Smooth muscle cell of bladder (primary cell): ENCODE measurements at places on chromosomes 2 and 18. TPM values are rescaled to one million over a fixed set of nuclear protein-coding genes. Genes with fewer than 3 reads are reported as not detected.

Gene ACMSD
- total RNA-seq: under 0.01 TPM in 1 of 2 replicates, not detected in the other

Gene GPN1
- 22.6 and 26.2 TPM in 2 replicates for total RNA-seq

Gene CUL3
- 52.8 and 60.8 TPM in 2 replicates for total RNA-seq

Gene KCNG3
- under 0.01 TPM in 1 of 2 replicates, not detected in the other for total RNA-seq

Gene COMMD1
- total RNA-seq: 41.5 and 44.5 TPM in 2 replicates

Gene STAT4
- total RNA-seq: 1.4 and 2.0 TPM in 2 replicates

Gene RASGRP3
- 0.71 and 1.2 TPM in 2 replicates for total RNA-seq

Gene IHH
- total RNA-seq: not detected in 2 replicates

Gene GRB14
- total RNA-seq: 0.71 and 1.5 TPM in 2 replicates

Gene IGFBP5
- 928 and 1,359 TPM in 2 replicates for total RNA-seq

Gene ANKRD36C
- 17.2 and 26.0 TPM in 2 replicates for total RNA-seq

Gene TEKT4
- not detected in 2 replicates for total RNA-seq

Gene COL3A1
- total RNA-seq: 5,666 and 6,441 TPM in 2 replicates

Gene ASB18
- total RNA-seq: not detected in 2 replicates

Gene GCG
- 0.14 TPM in 1 of 2 replicates, not detected in the other for total RNA-seq

Gene UNC80
- total RNA-seq: not detected in 2 replicates

Gene NEB
- 0.14 and 0.18 TPM in 2 replicates for total RNA-seq

Gene ZBTB14
- 7.8 and 9.1 TPM in 2 replicates for total RNA-seq

Gene UGT1A8
- 0.37 and 0.71 TPM in 2 replicates for total RNA-seq

Gene MATN3
- total RNA-seq: 1.5 and 3.3 TPM in 2 replicates

Gene TNFAIP6
- total RNA-seq: 104 and 350 TPM in 2 replicates

Gene ASIC4
- under 0.01 and 0.37 TPM in 2 replicates for total RNA-seq

Gene ADRA2B
- total RNA-seq: 0.09 TPM in 1 of 2 replicates, not detected in the other

Gene SERPINB3
- total RNA-seq: 0.28 TPM in 1 of 2 replicates, not detected in the other

Gene NXPH2
- total RNA-seq: 0.14 TPM in 1 of 2 replicates, not detected in the other

Gene MYO3B
- total RNA-seq: 0.18 and 1.1 TPM in 2 replicates

Gene NCKAP5
- 1.2 and 4.3 TPM in 2 replicates for total RNA-seq

Gene CD8A
- total RNA-seq: not detected in 2 replicates

Gene RAB27B
- total RNA-seq: 23.0 and 30.2 TPM in 2 replicates

Gene POTEJ
- total RNA-seq: not detected in 2 replicates

Gene ZBTB7C
- total RNA-seq: under 0.01 TPM in 2 replicates

Gene DPP4
- total RNA-seq: 235 and 251 TPM in 2 replicates

Gene MARCHF4
- total RNA-seq: 0.28 and 0.37 TPM in 2 replicates

Gene IL1R1
- total RNA-seq: 109 and 193 TPM in 2 replicates

Gene SLC40A1
- 28.0 and 103 TPM in 2 replicates for total RNA-seq

Gene REG1B
- total RNA-seq: not detected in 2 replicates

Gene THUMPD2
- total RNA-seq: 4.6 and 6.9 TPM in 2 replicates

Gene RTP5
- not detected in 2 replicates for total RNA-seq

Gene PTPRN
- total RNA-seq: 6.4 and 57.0 TPM in 2 replicates

Gene AGXT
- 0.14 TPM in 1 of 2 replicates, not detected in the other for total RNA-seq

Gene ZC3H8
- total RNA-seq: 1.8 and 3.4 TPM in 2 replicates

Gene MYCN
- total RNA-seq: not detected in 2 replicates

Gene PTH2R
- total RNA-seq: under 0.01 TPM in 1 of 2 replicates, not detected in the other

Gene CCDC102B
- 45.7 and 63.3 TPM in 2 replicates for total RNA-seq

Gene CRYBA2
- not detected in 2 replicates for total RNA-seq

Gene HDLBP
- 1,715 and 1,919 TPM in 2 replicates for total RNA-seq

Gene CHRND
- total RNA-seq: not detected in 2 replicates

Gene PSD4
- total RNA-seq: 1.1 and 3.4 TPM in 2 replicates

Gene SERPINB7
- total RNA-seq: 1.4 and 4.1 TPM in 2 replicates

Gene MAB21L4
- not detected in 2 replicates for total RNA-seq

Gene PLCD4
- 1.8 TPM in 2 replicates for total RNA-seq

Gene MOGAT1
- total RNA-seq: not detected in 2 replicates

Gene TSN
- total RNA-seq: 30.9 and 40.5 TPM in 2 replicates

Gene ABCB11
- not detected in 2 replicates for total RNA-seq

Gene RAB6C
- not detected in 2 replicates for total RNA-seq
